Muscle of leg (tissue), 16 donors: ENCODE measurements at places on chromosomes 1 and 21. TPM values are rescaled to one million over a fixed set of nuclear protein-coding genes. Genes with fewer than 3 reads are reported as not detected.

Gene RHD
- polyA plus RNA-seq, result 0.15 TPM

DNA sequence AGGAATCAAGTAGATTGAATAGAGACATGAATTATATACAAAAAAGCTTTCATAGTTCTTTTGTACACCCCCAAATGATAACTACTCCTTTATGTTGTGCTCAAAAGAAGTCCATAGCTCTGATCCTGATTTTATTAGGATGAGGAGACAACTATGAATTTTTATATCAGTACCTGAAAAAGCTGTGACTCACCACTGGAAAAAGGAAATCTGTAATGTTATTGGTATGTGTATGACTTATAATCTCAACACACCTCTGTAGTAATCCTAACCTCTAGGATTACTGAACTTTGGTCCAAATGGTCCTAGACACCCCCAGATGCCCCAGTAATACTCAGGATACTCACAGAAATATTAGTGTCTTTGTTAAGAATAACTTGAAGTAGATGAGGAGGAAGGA is 10.2 kb downstream of the PRKAB2 start:
- DNase-seq, result no peak

Gene FBXO2
- 0.41 TPM for polyA plus RNA-seq

Gene ANXA9
- 3.5 TPM for polyA plus RNA-seq
